GM12878 (cell line): ENCODE measurements at places on chromosomes 5 and 9. TPM values are rescaled to one million over a fixed set of nuclear protein-coding genes. Genes with fewer than 3 reads are reported as not detected.

- DNase-seq: no peak
Measured at GRCh38 chr5:109242518-109242917, 167.3 kb downstream of the PJA2 start.

GRCh38 chr5:63564789-63565188 is 397.5 kb downstream of the HTR1A start:
- DNase-seq: no peak

- DNase-seq: no peak
Measured at GRCh38 chr9:115164511-115164974, 46.6 kb upstream of the TNC start.

DNA sequence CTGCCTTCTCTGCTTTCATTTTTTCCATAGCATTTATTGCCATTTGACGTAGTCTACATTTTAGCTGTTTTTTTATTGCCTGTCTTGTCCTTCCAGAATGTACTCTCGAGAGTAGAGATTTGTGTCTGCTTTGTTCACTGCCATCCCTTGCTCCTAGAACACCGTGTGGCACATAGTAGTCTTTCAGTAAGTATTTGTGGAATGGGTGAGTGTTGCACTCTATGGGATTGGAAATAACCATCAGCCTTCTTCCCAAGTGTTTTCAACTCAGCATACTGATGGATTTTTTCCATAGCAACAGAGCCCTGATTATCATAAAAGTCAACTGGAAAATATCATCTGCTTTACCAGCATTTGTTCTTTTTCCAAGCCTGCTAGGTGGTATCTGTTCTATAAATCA is 462.6 kb downstream of the ENC1 start:
- no peak for DNase-seq

DNA sequence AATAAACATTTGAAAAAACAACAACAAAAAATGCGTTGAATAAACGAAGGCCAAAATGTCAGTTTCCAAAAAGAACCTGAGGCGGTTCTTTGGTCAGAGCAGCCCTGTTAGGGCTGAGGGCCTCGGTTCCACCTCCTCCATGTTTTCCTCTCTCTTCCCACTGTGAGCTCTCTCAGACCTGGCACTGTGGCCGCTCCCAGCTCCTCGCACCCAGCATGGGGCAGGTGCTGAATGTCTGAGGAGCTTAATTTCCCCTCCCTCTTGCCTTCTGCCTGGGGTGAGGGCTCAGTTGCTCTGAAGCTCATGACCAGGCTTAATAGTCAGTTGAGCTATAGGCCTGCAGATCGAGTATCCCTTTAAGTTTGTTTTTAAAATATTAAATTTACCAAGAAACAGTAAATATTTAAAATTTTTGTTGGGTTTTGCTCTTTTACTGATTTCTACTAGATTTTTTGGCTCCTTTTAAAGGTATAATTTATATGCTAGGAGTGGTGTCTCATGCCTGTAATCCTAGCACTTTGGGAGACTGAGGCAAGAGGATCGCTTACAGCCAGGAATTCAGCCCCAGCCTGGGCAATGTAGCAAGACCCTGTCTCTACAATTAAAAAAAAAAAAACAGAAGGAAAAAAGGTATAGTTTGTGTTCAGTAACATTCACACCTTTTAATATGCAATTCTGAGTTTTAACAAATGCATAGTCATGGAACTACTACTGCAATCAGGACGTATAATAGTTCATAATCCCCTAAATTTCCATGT is 28.1 kb downstream of the DAPK1 start:
- DNase-seq: no peak

DNA sequence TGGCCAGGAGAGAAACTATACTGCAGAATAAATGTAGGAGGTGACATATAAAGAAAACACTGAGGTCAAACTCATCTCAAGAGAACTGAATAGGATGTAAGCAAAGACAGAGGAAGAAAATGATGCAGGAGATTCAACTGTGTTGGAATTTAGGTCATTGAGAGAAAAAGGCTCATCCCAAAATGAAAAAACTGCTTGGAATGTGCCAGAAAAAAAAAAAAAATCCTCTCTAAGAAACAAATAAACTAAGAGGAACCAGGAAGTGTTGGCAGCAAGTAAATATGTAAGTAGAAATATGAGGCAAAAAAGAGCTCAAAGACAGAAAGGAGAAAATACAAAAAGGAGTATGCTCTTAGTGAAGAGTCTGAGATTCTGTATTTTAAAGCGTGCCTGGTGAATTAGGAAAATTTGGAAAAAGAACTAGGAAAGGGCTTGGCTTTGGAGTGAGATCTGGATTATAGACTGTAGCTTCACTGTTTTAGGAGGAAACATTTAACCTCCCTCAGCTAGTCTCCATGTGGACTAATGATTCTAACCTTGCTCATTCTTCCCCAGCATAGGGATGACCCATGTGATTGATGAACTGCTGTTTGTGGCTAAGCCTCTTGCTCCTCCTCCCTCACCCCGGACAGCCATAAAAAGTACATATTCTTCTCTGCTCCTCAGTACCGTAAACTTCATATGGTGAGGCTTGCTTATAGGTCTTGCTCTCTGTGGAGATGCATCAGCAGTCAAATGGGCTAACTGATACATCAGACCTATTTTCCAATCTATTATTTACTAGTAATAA is 185.6 kb upstream of the POU5F2 start:
- DNase-seq: no peak

DNA sequence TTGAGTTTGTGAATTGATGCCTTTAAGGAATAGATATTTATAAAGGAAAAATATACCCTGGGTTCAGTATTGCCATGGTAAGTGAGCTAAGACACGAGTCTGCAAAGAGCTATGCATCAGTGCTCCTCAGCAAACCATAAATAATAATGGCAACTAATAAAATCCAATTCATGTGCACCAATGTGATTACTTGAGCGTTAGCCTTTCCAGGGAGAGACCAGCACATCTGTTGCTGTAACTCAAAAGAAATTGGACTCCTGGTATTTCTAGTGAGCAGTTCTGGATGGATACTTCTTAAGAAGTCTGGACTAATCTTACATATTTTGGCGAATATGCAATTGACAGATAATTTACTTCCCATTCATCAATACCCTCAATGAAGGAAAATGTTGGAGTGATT is 373.3 kb downstream of the ARHGEF28 start:
- no peak for DNase-seq

GRCh38 chr5:36202521-36202961 is 39.2 kb downstream of the NADK2 start:
- DNase-seq: no peak

DNA sequence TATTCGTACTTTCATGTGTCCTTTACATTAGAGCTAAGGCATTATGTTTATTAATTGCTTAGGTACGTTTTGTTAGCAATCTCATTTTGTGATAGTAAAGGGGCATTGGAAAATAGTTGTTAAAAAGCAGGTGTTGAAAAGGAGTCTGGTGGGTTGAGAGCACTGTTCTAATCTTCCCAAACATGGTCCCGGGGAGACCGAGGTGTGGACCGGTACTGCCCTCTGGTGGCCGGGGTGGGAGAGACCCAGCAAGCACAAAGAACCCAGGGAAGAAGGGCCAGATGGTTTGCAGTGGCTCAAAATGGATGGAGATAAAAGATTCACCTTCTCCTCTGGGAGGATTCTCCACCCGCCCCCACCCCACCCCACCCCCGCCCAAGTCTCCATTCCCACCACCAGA is 26.1 kb downstream of the IDNK start:
- DNase-seq: no peak

- no peak for DNase-seq
Measured at GRCh38 chr9:13648676-13649075, 369.2 kb upstream of the MPDZ start.

DNA sequence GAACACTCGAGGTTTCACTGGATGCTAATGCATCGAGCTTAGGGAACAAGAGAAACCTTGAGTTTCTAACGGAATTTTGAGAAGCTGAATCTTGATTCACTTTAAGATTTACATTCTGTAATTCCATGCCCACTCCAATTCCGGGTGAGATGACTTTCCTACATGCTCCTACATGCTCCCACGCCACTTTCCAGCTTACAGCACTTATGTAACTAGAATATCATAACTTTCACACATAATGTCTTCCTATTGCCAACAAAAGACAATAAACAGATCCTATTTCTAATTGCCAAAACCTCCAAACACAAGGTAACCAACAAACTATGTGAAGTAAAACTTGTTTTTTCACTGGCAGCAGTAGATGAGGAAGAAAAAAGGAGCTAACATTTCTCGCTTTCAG is 72.9 kb downstream of the ECPAS start:
- DNase-seq: no peak

DNA sequence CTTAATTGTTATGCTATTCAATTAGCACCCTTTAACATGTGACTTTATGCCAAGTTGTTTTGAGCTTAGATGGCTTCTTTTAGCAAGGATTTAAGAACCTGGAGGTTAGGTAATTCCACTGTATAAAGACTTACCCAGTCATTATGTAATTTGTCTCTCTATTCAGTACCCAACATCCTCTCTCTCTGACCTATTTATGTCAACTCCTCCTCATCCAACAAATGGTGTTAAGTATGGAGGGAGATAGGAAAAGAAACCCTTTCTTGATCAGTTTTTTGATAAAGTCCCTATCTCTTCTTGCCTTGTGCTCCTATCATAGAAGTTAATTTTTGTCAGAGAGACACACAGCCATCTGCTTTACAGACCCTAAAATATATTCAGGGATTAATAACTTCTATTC is 181.2 kb upstream of the GPR151 start:
- DNase-seq: no peak

GRCh38 chr9:36913393-36914211 is 120.5 kb downstream of the PAX5 start:
- no peak for DNase-seq

DNA sequence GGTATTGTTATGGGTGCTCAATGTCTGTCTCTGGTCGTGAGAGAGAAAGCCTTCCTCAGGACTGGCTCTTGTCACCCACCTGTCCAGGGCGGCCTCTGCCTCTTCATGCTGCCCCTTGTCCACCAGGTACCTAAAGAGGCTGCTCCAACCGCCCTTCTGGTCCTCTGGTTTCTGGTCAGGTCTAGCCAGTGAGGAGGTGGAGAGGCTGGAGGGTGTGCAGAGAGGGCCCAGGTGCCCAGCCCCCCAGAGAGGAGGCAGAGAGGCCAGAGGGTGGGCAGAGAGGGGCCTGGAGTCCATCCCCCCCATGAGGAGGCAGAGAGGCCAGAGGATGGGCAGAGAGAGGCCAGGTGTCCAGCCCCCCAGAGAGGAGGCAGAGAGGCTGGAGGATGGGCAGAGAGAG is 329.8 kb upstream of the IRX4 start:
- DNase-seq: no peak

DNA sequence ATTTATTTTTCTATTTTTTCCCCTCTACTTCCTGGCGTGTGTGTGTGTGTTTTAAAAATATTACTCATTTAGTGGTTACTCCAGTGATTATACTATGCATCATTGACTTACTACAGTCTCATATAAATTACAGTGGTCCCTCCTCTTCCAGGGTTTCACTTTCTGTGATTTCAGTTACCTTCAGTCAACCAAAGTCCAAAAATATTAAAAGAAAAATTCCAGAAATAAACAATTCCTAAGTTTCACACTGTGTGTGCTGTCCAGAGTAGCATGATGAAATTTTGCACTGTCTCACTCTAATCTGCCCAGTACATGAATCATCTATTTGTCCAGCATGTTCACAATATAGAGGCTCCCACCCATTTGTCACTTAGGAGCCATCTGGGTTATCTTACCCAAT is 47.4 kb upstream of the CCDC112 start:
- no peak for DNase-seq

GRCh38 chr9:36276781-36277181 is 18.5 kb upstream of the GNE start:
- DNase-seq: no peak

DNA sequence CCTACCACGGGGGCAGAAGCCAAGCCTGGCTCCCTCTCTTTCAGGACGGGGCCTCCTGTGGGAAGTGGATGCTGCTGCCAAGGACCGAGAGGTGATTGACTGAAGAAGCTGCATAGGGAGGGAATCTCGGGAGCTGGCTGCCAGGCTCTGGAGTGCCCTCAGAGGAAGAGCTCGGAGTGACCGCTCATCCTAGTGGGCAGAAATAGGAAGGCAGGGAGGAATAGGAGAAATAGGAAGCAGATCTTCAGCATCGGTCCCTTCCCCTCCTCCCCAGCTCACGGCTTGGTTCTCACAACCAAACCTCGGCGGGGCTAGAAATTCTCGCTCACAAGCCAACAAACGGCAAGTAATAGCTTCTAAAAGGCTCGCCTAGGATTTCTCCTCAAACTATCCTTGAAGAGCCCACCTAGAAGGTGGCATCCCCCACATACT is 159.9 kb upstream of the RAI14 start:
- DNase-seq: no peak

- DNase-seq: no peak
Measured at GRCh38 chr5:148855249-148856008, 29.0 kb downstream of the ADRB2 start.

DNA sequence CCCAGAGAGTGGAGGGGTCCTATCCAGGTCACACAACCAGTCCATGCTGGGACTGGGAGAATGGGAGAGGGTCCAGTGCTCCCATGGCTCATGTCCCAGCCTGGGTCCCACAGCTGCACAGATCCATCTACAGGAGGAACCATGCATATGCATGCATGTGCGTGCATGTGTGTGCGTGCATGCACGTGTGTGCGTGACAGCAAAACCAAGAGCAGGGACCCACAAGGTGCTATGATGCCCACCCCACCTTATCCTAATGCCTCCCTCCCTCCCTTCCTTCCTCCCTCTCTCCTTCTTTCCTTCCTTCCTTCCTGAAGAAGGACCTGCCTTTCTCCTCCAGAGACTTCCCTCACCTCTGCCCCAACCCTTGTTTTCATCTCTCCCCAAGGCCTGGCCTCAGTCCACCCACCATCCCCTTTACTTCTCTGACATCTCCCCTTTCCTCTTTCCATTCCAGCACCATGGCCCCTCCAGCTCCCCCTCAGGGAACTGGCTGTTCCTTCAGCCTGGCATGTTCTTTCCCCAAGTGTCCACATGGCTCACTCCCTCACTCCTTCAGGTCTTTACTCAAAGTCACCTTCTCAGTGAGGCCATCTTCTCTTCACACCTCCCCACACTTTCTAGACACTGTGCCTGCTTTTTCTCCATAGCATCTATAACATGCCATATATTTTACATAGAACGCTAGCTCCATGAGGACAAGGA is 21.8 kb downstream of the AQP7 start:
- DNase-seq: no peak

GRCh38 chr5:40052808-40053207 is 626.9 kb upstream of the PTGER4 start:
- no peak for DNase-seq

DNA sequence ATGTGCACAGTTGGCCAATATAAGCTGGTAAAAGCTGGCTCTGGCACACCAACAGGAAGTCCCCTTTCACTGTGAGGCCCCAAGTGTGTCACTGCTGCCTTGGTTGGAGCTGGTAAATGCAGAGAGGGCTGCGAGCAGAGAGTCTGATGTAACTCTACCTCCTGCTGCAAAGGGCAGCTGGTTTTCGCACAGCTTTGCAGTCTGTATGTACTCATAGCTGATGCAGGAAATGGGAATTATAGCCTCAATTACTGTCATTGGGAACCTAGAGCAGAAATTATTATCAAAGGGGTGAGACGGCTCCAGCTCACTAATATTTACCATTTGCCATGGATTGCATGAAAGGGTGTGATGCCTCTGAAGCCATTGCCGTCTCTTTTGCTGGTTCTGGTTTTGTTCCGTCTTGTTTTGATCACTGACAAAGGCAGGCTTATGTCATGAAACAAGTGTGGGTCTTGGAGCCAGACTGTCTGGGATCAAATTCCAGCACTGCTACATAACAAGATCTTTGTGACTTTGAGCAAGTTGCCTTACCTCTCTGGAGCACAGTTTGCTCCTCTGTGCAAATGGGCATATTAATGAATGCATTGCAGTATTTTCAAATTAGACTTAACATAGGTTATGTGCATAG is 124.3 kb upstream of the SLC25A48 start:
- DNase-seq: no peak

PTCD2 gene
- polyA plus RNA-seq: 11.8 and 12.2 TPM in 2 replicates

CLIC3 gene
- polyA plus RNA-seq: 0.27 TPM in 1 of 2 replicates, not detected in the other

FOXD4L3 gene
- not detected in 2 replicates for polyA plus RNA-seq

DCTN4 gene
- polyA plus RNA-seq: 16.6 and 17.8 TPM in 2 replicates

TLX3 gene
- not detected in 2 replicates for polyA plus RNA-seq

MVB12B gene
- not detected in 2 replicates for polyA plus RNA-seq
